NB4 (cell line): ENCODE measurements at places on chromosomes 11 and 22.
A peak's percentile ranks its signal among the peaks of the same experiment; 100 is the strongest.

GRCh38 chr11:43393765-43394355 lies 35.1 kb downstream of the TTC17 start:
- DNase-seq: no peak

DNA sequence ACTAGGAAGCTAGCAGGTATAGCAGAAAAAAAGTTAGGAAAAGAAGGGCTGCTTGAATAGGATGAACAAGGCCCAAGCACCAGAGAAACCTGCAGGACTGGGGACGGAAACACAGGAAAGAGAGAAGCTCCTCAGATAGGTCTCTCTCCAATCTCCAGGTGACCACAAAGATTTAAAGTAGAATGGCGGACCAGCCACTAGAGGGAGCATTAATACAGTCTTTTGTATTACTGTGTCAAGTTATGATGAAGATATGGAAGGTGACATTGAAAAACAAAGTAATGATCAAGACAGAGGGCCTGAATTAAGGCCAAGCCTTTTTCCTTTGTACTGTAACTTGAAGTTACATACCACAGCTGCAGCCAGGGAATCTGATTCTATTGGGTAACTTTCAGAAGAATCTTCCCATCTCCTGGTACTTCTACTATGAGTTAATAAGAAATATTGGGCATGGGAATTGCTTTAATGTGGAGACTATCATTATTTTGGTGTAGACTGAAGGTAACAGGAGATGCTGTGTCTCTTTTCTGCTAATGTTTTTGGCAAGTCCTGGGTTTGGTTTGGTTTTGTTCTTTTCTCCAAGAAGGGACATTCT lies 33.8 kb downstream of the OR2AG2 start:
- peak; percentile 62 for DNase-seq

GRCh38 chr22:38240734-38241252 lies 32.0 kb downstream of the TMEM184B start:
- DNase-seq: no peak

DNA sequence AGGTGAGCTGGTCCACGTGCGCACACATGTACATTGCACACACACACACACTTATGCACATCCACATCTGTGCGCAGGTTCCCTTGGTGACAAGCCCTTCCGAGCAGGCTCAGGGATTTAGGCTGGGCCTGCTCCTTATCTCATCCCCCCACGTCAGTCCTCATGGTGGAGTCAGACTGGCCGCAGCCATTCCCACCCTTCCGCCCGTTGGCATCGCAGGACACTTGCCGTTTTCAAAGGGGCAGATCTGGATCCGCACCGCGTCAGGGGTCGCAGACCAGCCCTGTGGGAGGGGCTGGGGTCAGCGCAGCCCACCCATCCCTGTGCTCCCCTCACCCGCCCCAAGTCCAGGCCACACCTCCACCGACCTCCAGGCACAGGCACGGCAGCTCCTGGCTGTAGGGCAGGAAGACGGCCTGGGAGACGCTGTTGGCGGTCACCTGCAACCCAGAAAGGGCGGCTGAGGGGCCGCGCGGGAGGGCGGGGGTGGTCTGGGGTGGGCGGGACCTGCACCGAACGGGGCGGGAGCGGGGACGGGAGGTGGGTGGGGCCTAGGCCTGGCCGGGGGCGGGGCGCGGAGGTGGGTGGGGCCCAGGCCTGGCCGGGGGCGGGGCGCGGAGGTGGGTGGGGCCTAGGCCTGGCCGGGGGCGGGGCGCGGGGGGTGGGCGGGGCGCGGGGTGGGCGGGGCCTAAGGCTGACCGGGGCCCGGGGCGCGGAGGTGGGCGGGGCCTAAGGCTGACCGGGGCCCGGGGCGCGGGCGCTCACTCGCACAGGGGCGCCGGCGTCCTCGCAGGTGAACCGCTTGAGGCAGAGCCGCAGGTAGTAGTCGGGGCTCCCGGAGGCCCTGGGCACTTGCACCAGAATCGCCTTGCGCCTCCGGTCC lies 13.3 kb downstream of the IL17REL start:
- DNase-seq: no peak

GRCh38 chr11:63489879-63490278 lies 1.1 kb downstream of the PLAAT5 start:
- peak; percentile 79 for DNase-seq
